ENCODE measurements at places on chromosomes 11 and 22. TPM values are rescaled to one million over a fixed set of nuclear protein-coding genes. Genes with fewer than 3 reads are reported as not detected.
A peak's percentile ranks its signal among the peaks of the same experiment; 100 is the strongest.

- ATAC-seq = peak; percentile 44
Measured at GRCh38 chr11:7520011-7520942, 6.5 kb downstream of the PPFIBP2 start.

GRCh38 chr11:30360741-30361140, 37.8 kb downstream of the ARL14EP start:
- ATAC-seq = no peak

GRCh38 chr22:38132794-38133193, 22.3 kb upstream of the BAIAP2L2 start:
- no peak for ATAC-seq

DNA sequence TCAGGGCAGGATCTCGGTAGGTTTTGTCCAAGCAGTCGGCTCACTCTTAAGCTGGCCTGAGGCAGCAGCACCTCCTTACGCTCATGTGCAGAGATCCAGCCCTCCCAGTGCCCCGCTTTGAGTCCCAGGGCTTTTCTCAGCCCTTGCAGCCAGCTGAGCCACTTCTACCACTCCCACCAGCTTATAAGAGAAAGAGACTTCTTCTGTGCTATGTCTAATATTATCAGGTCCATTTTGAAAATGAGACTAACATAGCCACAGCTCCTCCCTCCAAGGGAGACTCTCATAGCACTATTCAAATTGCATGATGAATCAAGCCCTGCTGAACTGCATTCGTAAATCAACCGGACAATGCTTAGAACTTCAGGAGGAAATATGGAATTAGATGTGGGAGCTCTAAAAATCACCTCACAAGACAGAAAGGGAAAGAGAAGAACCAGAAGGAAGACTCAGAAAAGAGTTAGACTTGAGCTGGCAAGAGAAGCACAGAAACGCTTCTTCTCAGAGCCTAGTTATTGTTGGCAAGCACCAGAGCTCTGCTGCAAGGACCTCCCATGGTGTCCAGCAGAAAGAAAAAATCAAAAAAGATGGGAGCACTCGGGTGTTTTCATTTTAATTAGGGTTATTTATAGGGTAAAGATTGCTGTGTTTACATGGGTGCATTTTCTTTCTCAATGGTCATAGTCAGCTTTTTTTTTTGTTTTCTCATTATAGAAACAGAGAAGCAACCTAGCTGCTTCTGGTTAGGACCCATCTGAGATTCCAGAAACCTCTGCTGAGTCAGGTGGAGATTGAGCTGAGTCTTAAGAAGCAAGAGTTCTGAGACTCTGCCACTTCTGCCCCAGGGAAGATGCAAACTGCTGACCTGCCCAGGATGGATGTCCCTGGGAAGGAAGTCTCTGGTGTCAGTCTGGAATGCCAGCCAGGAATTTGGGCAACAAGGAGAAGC, 181.4 kb downstream of the ETS1 start:
- no peak for ATAC-seq

GRCh38 chr22:49106096-49106841, 721.4 kb downstream of the BRD1 start:
- no peak for ATAC-seq

DNA sequence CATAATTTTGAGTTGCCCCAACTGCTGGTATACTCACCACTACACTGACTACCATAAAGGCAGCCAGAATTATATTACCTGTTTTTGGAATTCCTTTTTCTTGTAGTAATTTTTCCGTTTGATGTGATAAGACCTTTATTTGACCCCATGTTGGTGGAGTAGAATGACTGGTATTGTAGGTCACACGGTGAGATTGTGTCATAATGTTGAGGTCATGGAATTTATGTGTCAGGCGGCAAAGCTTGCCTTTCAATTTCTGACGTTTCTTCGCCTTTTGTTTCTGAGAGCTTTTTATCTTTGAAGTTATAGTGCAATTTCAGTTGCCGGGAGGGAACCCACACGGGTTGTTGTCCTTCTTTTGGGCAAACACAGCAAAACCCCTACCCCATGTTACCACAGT, 13.0 kb downstream of the OR52K1 start:
- no peak for ATAC-seq

Gene OR5B21
- 2.9 TPM for total RNA-seq

Gene POU2F3
- total RNA-seq = 0.13 TPM

GRCh38 chr11:85886089-85887056, 31.2 kb downstream of the CCDC83 start:
- ATAC-seq = no peak

- no peak for ATAC-seq
Measured at GRCh38 chr11:57641011-57641807, 8.5 kb downstream of the YPEL4 start.

Measured in activated T-helper 17 cell treated with anti-CD3 and anti-CD28 coated beads, Interleukin-2, amount 50 U/mL, for 72 hours (primary cell).